ENCODE measurements at places on chromosomes 12 and 14. TPM values are rescaled to one million over a fixed set of nuclear protein-coding genes. Genes with fewer than 3 reads are reported as not detected.

GRCh38 chr14:100780646-100781355, 45.1 kb upstream of the MEG3 start:
- H3K4me1 ChIP-seq, result no peaks in the 10 kb centered on the region
- H3K4me3 ChIP-seq, result no peak overlapping the region
- DNase-seq, result no peak

- H3K27ac ChIP-seq, result no peak overlapping the region
- no peaks in the 10 kb centered on the region for H3K27me3 ChIP-seq
- no peak overlapping the region for H3K4me3 ChIP-seq
- H3K4me1 ChIP-seq, result no peaks in the 10 kb centered on the region
Measured at GRCh38 chr12:1719139-1719538, 28.3 kb downstream of the ADIPOR2 start.

GRCh38 chr14:85131226-85131922, 398.6 kb upstream of the FLRT2 start:
- H3K36me3 ChIP-seq, result no peaks in the 10 kb centered on the region
- no peaks in the 10 kb centered on the region for H3K27me3 ChIP-seq
- H3K4me3 ChIP-seq, result no peak overlapping the region
- no peak for DNase-seq
- H3K4me1 ChIP-seq, result no peaks in the 10 kb centered on the region

GLT8D2 gene
- total RNA-seq, result not detected
